Stimulated activated CD8-positive, alpha-beta memory T cell treated with anti-CD3 and anti-CD28 coated beads, Interleukin-4, amount 100 ng/mL, for 4 hours (primary cell): ENCODE measurements at places on chromosomes 5 and 9.

DNA sequence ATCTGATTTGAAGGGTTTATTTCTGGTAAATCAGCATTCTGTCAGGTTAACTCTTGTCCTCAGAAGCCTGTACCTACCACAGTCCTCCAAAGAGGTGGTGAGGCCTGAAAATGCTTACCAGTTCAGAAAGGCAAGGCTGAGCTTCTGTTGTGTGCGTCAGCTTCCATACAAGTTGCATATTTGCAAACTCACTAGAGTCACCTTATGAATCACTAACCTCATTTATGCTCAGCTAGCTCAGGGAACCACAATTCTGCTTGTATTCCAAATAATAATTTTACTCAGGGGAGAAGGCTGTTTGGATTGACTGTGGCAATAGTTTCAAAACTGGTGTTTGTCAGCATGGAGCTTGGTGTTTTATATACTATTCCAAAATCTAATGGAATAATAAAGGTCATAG, 355.1 kb upstream of the RFX3 start:
- DNase-seq = no peak

DNA sequence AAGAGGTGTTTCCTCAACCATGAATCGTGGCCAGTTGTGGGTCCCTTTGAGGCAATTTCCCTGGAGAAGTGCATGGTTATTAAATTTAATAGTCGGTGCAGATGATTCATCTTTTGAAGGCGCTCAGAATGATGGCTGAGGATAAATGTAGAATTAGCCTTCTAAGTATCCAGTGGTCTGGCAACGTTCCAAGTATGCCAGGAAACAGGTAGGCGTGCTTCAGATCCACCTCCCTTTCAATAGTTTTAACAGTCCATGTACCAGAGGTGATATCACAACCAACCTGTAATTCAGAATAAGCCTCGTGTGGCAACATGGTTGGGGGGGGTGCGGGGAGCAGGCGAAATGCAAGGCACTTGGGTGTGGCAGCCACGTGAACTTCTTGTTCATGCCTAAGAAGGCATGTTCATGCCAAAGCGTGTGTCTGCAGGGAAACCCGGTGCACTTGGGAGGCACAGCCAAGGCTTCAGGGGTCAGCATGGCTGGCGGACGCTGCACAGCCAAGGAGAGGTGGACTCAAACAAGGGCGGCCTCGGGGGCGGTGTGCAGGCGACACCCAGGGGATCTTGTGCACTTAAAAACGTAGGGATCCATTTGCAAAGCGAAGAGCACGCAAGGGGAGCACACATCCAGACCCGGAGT, 5.2 kb upstream of the NKD2 start:
- no peak for DNase-seq

- DNase-seq = no peak
These were observed 577.4 kb downstream of the ACTL7B start for GRCh38 chr9:108278341-108278740.

- DNase-seq = no peak
These were observed 58.2 kb upstream of the CKS2 start for GRCh38 chr9:89252651-89253267.

GRCh38 chr5:39394946-39395345, 29.8 kb downstream of the DAB2 start:
- no peak for DNase-seq

DNA sequence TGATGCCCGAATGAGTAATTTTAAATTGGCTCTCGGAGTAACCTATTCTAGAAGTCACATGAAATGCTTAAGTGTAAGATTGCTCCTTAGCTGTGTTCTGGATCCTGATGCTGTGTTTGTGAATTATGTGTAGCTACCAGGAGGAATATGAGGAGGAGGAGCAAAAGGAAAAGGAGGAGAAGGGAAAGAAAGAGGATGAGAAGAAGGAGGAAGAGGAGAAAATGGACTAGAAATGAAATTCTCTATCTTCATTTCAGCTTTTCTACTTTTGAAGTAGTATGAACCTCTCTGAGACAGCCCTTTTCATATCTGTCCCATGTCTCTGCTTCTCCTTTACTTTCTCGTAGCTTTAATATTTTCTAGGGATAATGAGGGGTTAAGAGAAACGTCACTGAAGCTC, 119.4 kb upstream of the ACTBL2 start:
- DNase-seq = no peak
